ENCODE measurements at places on chromosomes 12 and 14.

GRCh38 chr12:130559806-130560205, 156.3 kb downstream of the RIMBP2 start:
- H3K4me3 ChIP-seq = no peak overlapping the region
- H3K27ac ChIP-seq = no peak overlapping the region
- H3K27me3 ChIP-seq = no peaks in the 10 kb centered on the region
- no peaks in the 10 kb centered on the region for H3K4me1 ChIP-seq

- no peaks in the 10 kb centered on the region for H3K36me3 ChIP-seq
- H3K4me1 ChIP-seq = no peaks in the 10 kb centered on the region
- no peaks in the 10 kb centered on the region for H3K27me3 ChIP-seq
- DNase-seq = peak; percentile 41
Measured at GRCh38 chr12:56991319-56992246, 14.8 kb downstream of the ZBTB39 start.

GRCh38 chr12:50088577-50089335, 3.6 kb downstream of the SMARCD1 start:
- H3K27ac ChIP-seq = no peak overlapping the region
- peak; percentile 87 for DNase-seq
- no peak overlapping the region for H3K4me3 ChIP-seq

- no peak for DNase-seq
- H3K4me3 ChIP-seq = no peak overlapping the region
- no peaks in the 10 kb centered on the region for H3K4me1 ChIP-seq
Measured at GRCh38 chr12:104952816-104953215, 5.3 kb downstream of the SLC41A2 start.

DNA sequence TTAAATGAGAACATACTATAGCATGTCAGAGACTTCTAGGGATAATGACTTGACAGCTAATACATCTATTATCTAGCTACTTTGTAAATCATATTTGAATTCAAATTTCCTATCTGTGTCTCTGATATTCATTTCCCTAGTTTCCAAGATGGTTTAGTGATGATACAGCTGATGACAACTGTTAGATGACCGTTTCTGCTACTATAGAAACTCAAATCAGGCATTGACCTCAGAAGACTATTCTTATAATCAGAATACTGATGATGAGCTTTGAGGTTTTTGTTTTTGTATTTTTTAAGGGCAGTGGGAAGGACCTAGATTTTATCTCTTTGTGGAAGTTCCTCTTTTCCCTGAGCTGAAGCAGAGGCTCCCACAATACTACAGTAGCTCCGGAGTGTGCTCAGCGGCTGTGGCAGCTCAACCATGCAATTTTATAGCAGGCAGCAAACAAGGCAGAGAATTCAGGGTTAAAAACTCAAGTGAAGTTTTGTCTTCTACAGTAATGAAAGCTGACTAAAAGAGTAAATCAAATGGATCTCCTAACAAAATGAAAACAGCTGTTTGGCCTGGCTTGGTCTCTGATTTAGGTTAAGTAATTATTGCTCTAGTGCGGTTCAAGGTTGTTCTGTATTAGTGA, 145.1 kb downstream of the SLC25A21 start:
- H3K4me3 ChIP-seq = no peak overlapping the region
- no peaks in the 10 kb centered on the region for H3K27me3 ChIP-seq
- H3K36me3 ChIP-seq = no peaks in the 10 kb centered on the region
- DNase-seq = no peak
- H3K4me1 ChIP-seq = no peaks in the 10 kb centered on the region

GRCh38 chr14:22872033-22872832, 693 bp downstream of the LRP10 start:
- peaks cover 32% of the 10 kb centered on the region for H3K36me3 ChIP-seq
- H3K4me3 ChIP-seq = peak overlapping the region; percentile 82
- H3K27me3 ChIP-seq = no peaks in the 10 kb centered on the region
- DNase-seq = peak; percentile 97
- H3K4me1 ChIP-seq = peaks cover 2% of the 10 kb centered on the region

- peaks cover 10% of the 10 kb centered on the region for H3K27me3 ChIP-seq
- H3K27ac ChIP-seq = peak overlapping the region; percentile 17
- H3K4me3 ChIP-seq = peak overlapping the region; percentile 90
- peak; percentile 87 for DNase-seq
Measured at GRCh38 chr12:22335794-22336166, 1.3 kb upstream of the ST8SIA1 start.

DNA sequence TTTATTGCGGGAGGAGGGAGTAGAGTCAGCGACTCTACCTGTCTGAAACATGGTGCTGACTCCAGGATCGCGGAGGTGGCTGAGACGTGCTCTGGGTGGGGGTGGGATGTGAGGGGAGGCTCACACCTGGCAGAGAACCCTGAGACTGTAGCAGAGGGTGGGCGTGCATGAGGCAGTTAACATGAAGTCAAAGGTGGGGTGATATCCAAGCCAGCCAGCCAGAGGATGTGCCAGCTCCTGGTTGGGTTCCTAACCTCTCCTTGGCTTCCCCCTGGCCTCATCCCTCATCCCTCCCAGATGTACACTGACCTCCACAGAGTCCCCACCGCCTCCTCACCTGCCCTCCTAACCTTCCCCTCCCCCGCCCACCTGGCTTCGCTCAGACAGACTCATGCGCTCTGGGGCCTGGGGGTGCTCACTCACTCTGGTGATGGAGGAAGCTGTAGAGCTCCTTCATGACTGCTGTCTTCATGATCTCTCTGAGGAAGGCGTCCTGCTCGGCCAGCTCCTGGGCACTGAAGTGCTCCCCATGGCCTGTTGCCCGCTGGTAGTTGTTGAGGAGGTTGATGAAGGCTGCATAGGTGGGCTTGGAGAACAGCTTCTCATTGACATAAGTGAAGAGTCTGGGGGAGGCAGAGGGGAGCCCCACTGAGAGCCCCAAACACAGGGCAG, 9.3 kb downstream of the ENDOU start:
- peaks cover 11% of the 10 kb centered on the region for H3K4me1 ChIP-seq
- no peak overlapping the region for H3K27ac ChIP-seq

DNA sequence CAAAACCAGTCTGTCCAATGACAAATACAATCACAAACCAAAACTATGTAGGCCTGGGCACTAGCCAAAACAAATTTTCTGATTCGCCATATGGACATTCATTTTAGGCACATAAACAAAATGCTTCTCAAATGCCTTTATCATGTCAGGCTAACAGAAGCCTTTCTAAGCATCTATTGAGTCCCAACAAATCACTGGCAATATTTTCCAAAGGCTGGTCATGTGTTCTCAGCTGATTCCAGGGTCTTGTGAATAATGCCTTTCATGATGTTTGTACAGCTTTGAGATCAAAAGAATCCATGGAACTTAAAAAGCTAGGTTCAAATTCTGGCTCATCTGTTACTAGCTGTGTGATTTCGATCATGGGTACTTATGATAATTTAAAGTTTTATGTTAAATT, 16.1 kb downstream of the FSCB start:
- no peaks in the 10 kb centered on the region for H3K4me1 ChIP-seq
- no peak overlapping the region for H3K4me3 ChIP-seq

DNA sequence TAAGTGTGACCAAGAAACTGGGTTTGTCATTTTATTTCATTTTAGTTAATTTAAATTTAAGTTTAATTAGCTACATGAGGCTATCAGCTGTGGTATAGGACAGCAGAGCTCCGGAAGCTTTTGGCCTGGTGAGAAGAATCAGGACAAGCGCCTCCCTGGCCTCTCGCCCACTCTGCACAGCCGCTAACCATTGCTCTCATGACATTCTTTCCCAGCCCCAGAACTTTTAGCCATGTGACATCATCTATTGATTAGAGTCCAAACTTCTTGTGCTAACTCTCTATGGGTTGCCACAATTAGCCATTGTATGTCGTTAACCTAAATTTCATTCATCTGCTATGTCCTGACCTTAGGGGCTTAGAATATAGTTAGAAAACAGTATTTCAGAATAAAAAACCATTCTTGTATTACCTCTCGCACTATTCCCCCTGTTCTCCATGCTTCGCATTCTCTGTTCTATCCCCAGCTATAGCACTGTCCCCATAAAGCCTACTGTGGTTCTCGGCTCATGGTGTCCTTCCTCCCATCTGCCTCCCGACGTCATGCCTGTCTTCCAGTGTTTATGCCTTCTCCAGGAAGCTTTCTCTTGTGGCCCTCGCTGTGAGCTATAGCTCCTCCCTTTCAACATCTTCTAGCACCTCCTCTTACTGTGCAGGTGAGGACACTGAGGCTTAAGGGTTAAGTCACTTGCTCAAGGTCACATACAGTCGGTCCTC, 23.5 kb downstream of the SSH1 start:
- H3K4me3 ChIP-seq = no peak overlapping the region
- no peaks in the 10 kb centered on the region for H3K4me1 ChIP-seq
- no peak for DNase-seq
- H3K27ac ChIP-seq = peak overlapping the region; percentile 88
- no peaks in the 10 kb centered on the region for H3K27me3 ChIP-seq

DNA sequence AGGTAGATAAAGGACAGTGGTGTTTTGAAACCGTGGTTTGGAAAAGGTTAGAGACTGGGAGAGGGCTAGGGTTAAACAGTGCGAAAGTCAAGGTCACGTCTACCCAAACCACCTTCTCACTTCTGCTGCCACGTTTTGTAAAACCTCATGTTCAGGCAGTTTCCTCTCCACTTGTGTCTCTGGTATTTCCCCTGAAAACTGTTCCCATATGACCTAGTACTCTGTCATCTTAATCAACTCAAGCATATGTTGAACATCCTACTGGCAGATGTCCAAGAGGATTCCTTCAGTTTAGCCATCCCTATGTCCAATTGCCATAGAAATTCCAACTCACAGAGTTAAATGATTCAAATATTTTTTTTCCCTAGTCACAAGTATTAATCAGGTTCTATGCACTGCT, 17.4 kb downstream of the CLEC4C start:
- no peaks in the 10 kb centered on the region for H3K36me3 ChIP-seq
- H3K4me3 ChIP-seq = no peak overlapping the region
- no peaks in the 10 kb centered on the region for H3K4me1 ChIP-seq
- H3K27me3 ChIP-seq = no peaks in the 10 kb centered on the region
- DNase-seq = no peak

GRCh38 chr12:98861251-98861650, 216.2 kb downstream of the APAF1 start:
- H3K4me1 ChIP-seq = peaks cover 33% of the 10 kb centered on the region
- peak; percentile 79 for DNase-seq
- no peaks in the 10 kb centered on the region for H3K27me3 ChIP-seq
- peaks cover 37% of the 10 kb centered on the region for H3K36me3 ChIP-seq

DNA sequence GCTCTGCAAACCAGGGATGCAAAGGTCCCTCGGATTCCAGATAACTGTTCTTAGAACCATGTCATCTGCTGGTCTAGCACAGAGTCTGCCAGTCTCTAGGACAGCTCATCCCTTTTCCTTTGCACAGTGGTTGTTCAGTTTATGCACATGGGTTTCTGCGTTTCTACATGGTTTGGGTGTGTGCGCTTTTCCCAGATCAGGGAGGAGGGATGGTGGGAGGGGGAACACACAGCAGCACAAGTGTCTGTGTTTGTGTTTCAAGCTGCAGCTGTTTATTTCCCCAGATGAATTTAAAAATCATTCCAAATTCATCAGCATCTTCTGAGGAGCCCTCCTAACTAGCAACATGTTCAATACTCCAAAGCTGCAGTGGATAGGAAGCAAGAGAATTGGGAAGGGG, 45.4 kb downstream of the ANO2 start:
- no peak overlapping the region for H3K4me3 ChIP-seq
- H3K27me3 ChIP-seq = no peaks in the 10 kb centered on the region
- H3K4me1 ChIP-seq = no peaks in the 10 kb centered on the region
- DNase-seq = peak; percentile 28

GRCh38 chr14:31572955-31573354, 11.8 kb downstream of the NUBPL start:
- no peaks in the 10 kb centered on the region for H3K36me3 ChIP-seq
- no peak overlapping the region for H3K4me3 ChIP-seq
- H3K27ac ChIP-seq = no peak overlapping the region
- H3K27me3 ChIP-seq = no peaks in the 10 kb centered on the region

DNA sequence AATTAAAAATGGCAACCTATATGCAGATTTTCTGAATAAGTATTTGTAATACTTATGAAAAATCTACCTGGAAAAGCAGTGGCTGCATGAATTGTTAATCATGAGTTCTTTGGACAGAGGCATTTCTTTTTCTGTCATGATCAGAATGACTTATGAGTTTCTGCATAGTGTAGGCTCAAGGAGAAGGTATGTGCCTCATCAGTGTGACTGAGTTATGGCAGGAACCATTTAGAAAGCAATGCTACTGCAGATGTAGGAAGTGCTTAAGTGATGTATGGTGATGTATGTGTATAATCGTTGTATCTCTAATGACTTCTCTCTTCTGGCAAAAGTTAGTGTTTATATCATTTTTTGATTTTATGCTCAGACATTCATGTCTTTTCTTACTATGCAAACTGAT, 816.4 kb upstream of the FBXO33 start:
- H3K27ac ChIP-seq = no peak overlapping the region
- H3K4me3 ChIP-seq = no peak overlapping the region
- no peaks in the 10 kb centered on the region for H3K4me1 ChIP-seq
- no peaks in the 10 kb centered on the region for H3K27me3 ChIP-seq

All from endodermal cell (in vitro differentiated cells).